ENCODE measurements at places on chromosomes 7 and 10. TPM values are rescaled to one million over a fixed set of nuclear protein-coding genes. Genes with fewer than 3 reads are reported as not detected.

Gene WASL
- total RNA-seq, result 37.1 TPM

Gene CRPPA
- total RNA-seq, result 0.71 TPM

Gene SPDYE1
- total RNA-seq, result not detected

Gene UNCX
- not detected for total RNA-seq

Gene CPVL
- total RNA-seq, result 40.0 TPM

Gene ADIRF
- not detected for total RNA-seq

Gene THAP5
- 25.9 TPM for total RNA-seq

Gene ZNF239
- total RNA-seq, result 10.3 TPM

Gene ZNF804B
- total RNA-seq, result not detected

Gene FGFBP3
- total RNA-seq, result 115 TPM

DNA sequence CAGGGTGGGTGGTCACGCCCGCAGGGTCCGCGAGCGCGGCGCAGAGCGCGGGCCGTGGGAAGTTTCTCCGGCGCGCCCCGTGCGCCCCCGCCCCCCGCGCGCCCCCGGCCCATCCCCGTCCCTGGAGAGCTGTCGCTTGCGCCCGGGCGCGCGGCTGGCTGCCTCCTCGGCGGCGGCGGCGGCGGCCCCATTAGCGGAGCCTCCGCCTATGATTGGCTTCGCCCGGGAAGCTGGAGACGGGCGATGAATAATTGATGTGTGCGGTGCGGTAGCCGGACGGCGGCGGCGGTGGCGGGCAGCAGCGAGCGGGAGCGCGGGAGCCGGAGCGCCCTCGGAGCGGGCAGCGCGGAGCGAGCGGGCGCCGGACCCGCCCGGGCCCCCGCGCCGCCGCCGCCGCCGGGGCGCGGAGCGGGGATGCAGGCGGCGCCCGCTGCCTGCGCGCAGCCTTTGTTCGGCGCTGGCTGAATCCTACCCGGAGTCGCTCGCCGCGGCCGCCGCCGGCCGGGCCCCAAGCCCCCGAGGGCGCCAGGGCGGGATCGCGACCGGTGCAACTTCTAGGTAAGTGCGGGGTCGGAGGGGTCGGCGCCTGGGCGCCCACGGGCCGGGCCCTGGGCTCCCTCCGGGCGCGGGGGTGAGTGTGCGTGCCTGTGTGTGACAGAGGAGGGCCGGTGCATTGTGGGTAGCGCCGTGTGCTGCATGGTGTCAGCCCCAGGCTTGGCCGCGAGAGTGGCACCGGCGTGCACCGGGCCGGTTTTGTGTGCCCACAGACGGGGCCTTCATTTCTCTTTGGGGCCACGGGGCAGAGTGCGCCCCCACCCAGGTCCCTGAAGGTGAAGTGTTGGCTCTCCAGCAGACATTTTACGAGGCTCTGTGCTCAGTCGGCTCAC, 103.8 kb upstream of the PPIF start:
- DNase-seq, result peak; percentile 73

DNA sequence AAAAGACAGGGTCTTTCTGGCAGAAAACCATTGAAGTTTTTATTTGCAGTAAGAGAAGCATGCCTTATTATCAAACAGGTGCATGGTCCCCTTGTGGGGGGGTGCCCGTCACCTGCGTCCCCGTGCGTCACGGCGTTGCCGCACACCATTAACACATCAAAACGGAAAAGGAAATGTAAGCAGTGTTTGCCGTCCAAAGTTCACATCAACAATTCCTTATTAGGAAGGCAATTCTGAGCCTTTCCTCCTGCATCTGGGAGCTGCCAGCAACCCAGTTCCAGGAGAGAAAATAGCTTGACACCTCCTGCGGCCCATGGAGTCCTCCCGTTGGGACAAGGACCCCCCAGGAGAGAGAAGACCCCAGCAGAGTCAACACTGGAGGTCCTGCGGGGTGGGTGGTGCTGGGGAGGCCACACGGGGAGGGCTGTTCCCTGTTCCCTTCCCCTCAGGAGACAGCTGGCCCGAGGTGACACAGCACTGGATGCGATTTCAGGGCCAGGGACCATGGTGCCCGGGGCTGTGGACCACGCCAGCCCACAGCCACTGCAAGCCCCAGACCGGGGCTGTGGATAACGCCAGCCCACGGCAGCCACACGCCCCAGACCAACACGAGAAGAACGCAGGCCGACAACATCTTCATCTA, 39.5 kb downstream of the DIP2C start:
- no peak for DNase-seq

- DNase-seq, result no peak
These were observed 22.7 kb downstream of the JAZF1 start for GRCh38 chr7:28157831-28158416.

DNA sequence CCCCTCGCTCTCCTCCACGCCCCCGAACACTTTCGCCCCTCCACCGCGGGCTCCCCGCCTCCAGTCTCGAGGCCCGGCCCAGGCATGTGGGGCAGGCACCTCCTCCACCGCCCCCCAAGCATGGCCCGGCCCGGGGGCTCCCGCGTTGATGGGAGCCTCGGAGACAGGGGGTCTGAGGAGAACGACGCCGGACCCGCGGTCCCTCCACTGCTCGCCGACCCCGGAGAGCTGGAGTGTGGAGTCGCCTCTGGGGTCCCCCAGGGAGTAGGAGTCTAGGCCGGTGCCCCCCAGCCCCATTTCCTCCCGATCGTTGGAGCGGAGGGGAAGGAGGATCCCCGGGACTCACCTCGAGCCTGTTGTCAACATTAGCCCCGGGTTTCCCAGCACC, 206 bp downstream of the UPF2 start:
- DNase-seq, result no peak

- no peak for DNase-seq
These were observed 117.1 kb downstream of the EBF3 start for GRCh38 chr10:129846991-129847391.

- peak; percentile 60 for DNase-seq
These were observed at the start of gene MMD2 for GRCh38 chr7:4958477-4959301. Gene MMD2, minus strand, starts transcription at chr7:4959187. Its CDS starts 170 bp downstream, at chr7:4959017.

DNA sequence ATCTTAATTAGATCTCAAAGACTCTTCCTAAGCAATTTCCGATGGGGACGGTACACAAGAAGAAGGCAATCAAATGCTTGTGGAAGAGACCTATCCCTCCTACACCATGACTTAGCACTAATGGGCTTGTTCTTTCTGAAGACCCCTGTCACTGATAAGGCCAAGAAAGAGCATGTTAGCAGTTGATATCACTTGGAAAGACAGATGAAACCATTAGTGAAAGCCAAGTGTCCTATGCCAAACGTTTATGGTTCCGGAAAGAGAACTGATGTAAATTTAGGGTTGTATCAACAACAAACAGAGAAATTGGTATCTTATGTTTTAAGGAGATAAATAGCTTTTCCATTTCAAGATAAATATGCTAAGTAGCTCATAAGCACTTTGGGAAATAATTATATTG, 6.5 kb downstream of the UROS start:
- no peak for DNase-seq

DNA sequence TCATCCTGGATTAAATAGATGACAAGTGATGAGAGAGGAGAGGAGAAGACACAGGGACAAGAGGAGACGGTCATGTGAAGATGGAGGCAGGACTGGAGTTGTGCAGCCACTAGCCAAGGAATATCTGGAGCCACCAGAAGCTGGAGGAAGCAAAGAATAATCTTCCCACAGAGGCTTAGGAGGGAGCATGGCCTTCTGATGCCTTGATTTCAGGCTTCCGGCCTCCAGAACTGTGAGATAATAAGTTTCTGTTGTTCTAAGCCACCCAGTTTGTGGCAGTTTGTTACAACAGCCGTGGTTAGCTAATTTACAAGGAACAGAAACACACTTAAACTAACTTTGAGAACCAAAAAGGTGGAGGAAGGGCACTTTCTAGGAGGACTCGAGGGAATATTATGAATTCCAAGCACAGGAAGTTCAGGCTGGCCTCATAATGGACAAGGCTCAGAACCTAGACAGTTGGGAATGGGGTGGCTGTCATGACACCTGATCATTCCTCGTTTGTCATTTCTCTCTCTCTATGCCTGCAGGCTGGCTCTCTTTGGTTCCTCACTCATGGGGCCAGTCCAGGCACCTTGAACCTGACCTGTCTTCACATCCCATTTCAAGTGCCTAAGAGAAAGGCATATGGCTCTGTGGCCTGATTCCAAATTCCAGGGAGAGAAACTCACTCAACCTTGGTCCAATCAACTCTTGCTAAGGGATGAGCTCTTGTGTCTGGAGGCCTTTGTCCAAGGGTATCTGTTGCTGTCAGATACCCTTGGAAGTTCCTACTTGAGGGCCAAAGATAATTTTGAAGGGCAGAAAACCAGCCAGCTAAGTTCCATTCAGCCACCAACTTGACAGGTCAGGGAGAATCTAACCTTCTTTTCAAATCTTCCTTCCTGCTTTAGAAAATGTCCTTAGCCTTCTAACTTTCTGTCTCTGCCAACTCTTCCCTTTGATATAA, 33.5 kb upstream of the PDZD8 start:
- no peak for DNase-seq

GRCh38 chr10:33095867-33096815, 138.1 kb upstream of the ITGB1 start:
- no peak for DNase-seq

GRCh38 chr7:84837405-84837804, 349.5 kb downstream of the SEMA3D start:
- DNase-seq, result no peak

GRCh38 chr7:516606-517456, 2.8 kb downstream of the PDGFA start:
- DNase-seq, result no peak

DNA sequence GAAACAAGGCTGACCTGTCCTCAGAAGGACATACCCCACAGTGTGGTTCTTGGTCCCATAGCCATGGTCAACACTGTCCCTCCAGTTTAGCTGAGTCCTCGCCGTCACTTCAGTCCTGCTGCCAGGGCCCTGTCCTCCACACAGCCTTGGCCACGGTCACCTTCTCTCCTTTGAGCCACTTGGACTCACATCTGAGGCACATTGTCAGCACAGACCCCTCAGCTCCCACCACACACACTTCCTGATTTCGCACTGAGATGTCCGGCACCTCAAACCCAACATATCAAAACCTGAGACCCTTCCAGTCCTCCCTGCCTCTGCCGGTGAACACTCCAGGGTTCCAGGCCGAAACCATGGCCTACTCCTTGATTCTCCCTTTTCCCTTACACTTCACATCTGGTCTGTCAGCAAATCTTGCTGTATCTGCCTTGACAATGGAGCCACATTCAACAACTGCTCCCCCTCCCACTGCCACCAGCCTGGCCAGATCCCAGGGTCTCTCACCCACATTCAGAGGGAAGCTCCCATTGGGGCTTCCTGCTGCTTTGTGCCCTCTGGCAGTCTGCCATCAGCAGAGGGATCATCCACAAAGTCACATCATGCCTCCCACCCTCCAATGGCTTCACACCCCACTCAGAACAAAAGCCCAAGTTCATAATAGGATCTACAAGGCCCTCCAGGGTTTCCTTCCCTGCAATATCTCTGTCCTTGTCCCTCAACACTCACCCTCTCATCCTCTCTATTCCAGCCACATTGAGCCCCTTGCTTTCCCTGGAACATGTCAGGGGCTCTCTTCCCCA, 219.6 kb upstream of the SHH start:
- DNase-seq, result no peak

DNA sequence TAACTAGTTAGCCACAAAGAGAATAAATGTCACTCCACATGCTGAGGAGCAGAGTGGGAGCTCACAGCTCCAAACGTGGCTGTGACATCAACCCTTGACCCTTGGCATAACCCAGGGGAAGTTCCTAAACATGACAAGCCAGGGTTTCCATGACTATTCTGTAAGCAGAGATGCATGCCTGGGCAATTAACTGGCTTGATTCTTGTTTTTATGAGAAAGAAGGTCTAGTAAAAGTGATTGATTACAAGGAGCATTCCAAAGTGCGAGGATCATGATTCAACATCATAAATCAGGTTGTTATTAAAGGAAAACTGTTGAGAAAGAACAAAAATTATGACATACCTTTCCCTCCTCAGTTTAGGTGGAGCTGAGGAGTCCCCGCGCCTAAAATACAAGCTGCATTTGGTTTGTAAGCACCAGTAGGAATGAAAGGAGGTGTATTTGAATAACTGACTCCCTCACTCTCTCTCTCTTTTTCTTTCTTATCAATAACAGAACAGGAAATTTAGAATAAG, 108.4 kb downstream of the SFMBT2 start:
- DNase-seq, result no peak

GRCh38 chr7:46369933-46370654, 449.0 kb upstream of the IGFBP3 start:
- no peak for DNase-seq

DNA sequence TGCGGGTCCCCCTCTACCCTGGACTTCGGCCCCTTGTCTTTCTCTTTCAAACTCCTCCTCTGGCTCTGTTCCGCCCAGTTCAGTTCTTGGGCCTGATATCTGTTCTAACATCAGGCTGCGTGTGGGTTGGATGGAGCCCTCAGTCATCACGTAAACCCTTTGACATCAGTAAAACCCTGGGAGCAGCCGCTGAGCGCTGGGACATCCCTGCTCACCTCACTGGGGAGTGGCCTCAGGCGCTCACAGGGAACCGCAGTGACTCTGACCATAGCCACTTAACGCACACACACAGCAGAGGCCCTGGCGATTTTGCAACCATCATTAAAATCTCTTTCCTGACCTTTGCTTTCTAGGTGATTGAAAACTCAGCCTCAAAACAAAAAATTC, 113.3 kb downstream of the CYTH3 start:
- DNase-seq, result no peak

- DNase-seq, result no peak
These were observed 27.5 kb downstream of the LAMB1 start for GRCh38 chr7:107975394-107976013.

GRCh38 chr10:7998831-7999230, 55.7 kb upstream of the GATA3 start:
- no peak for DNase-seq

GRCh38 chr7:48213226-48213625, 42.0 kb downstream of the ABCA13 start:
- no peak for DNase-seq

GRCh38 chr7:98470485-98471240, 69.8 kb upstream of the BAIAP2L1 start:
- peak; percentile 98 for DNase-seq

DNA sequence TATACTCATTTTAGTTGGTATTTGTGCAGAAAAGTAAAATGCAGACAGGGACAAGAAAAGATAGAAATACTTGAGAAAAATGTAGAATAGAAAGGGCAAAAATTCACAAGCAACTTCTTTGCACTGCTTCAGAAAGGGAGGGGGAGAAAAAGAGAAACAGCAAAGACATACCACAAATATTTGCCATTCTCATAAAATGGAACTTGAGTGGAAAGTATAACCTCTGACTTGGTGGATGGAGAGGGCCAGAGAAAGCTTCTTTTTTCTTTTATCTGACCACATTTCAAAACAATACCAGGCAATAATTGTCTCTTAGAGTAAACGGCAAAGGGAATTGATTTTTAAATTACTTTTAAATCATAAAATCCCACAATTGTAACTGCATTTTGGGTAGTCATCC, 35.8 kb upstream of the TRUB1 start:
- no peak for DNase-seq

All from H1 (cell line).